Kidney tubule cell (primary cell): ENCODE measurements at places on chromosomes 6 and 20.

- DNase-seq, result no peak
Measured at GRCh38 chr6:84508981-84509380, 255.4 kb downstream of the TBX18 start.

GRCh38 chr20:825710-826421, 7.6 kb upstream of the FAM110A start:
- DNase-seq, result no peak

GRCh38 chr20:59165891-59166709, 2.5 kb downstream of the ZNF831 start:
- no peak for DNase-seq

DNA sequence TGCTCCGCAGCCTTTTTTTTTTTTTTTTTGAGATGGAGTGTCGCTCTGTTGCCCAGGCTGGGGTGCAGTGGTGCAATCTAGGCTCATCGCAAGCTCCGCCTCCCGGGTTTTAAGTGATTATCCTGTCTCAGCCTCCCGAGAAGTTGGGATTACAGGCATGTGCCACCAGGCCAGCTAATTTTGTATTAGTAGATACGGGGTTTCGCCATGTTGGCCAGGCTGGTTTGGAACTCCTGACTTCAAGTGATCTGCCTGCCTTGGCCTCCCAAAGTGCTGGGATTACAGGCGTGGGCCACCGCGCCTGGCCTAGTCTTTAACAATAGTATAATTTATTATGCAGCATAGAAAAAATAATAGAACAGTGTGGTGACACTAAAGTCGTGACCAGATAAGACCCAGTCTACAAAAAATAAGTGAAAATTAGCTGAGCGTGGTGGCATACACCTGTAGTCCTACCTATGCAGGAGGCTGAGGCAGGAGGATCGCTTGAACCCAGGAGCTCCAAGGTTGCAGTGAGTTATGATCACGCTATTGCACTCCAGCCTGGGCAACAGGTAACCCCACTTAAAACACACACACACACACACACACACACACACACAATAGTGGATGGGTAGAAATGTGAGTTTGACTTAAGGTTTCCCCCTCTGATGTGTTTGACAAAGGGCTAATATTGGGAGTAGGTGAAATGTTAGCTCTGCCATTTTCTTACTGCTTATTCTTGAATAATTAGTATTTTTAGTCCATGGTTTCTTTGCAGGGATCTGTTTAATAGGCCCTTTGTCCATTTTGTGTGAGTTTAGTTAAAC, 6.5 kb downstream of the PIM1 start:
- no peak for DNase-seq

- no peak for DNase-seq
Measured at GRCh38 chr6:45577836-45578504, 200.2 kb upstream of the SUPT3H start.

- DNase-seq, result no peak
Measured at GRCh38 chr6:144471986-144472385, 186.9 kb downstream of the UTRN start.

GRCh38 chr6:147298461-147298860, 94.2 kb downstream of the STXBP5 start:
- DNase-seq, result peak; percentile 76

DNA sequence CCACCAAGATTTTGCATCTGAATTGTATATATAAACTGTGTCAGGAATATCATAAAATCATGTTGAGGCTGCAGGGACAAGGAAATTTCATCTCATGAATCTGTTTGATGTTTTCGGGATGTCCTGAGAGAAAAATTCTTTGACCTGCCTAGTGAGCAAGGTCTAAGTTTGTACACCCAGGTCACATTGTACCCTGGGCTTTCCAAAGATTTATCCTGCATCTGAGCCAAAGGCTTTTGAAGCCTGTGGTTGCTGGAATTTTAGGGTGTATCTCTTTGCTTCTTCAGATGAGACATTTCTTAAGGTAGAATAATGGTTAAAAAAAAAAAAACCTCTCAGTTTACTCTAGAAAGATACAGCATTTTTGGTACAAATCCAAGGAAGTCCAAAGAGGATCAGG, 63.3 kb downstream of the FOXO3 start:
- no peak for DNase-seq

DNA sequence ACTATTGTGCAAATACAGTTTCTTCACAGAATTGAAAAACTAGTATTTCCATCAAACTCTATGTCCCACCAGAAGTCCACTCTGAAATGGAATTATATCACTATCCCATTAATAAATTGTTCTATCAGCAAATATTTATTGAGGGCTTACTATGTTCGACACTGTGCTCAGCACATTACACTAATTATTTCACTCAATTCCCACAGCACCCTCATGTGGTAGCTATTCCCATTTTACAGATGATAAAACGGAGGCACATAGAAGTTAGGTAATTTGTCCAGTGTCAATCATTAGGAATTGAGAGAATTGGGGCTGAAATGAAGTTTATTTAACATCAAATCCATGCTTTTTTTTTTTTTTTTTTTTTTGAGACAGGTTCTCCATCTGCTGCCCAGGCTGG, 52.5 kb downstream of the MKKS start:
- DNase-seq, result peak; percentile 11

GRCh38 chr6:72650081-72650745, 28.3 kb downstream of the KCNQ5 start:
- DNase-seq, result peak; percentile 9

GRCh38 chr6:11143394-11144371, 32.2 kb upstream of the ERVFRD-1 start:
- DNase-seq, result peak; percentile 37

DNA sequence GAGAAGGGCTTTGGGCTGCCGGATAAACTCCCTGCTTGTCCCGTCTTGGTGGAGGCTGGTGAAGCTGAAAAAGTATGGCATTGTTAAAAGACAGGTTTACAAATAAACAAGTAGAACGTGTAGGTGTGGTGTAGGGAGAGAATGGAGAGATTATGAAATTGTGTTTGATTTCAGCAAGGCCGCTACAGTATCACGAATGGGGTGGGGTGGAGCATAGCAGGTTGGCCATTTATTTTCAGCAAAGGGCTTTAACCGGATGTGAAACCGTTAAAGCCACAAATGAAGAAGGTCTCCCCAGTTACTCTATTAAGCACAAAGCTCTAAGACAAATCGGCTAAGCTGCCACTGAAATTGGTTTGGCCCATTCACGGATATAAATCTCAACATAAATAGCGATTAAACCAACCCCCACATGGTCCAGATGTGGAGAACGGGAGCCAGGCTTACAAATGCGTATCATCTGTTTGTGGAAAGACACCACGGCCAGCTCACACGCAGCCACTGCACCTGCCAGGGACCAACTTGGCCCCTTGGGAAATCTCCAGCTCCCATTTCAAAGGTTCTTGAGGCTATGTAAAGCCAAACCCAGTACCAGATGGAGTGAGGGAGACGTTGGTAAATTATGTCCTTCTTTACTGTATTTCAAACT, 94.0 kb downstream of the ZMYND8 start:
- DNase-seq, result no peak

DNA sequence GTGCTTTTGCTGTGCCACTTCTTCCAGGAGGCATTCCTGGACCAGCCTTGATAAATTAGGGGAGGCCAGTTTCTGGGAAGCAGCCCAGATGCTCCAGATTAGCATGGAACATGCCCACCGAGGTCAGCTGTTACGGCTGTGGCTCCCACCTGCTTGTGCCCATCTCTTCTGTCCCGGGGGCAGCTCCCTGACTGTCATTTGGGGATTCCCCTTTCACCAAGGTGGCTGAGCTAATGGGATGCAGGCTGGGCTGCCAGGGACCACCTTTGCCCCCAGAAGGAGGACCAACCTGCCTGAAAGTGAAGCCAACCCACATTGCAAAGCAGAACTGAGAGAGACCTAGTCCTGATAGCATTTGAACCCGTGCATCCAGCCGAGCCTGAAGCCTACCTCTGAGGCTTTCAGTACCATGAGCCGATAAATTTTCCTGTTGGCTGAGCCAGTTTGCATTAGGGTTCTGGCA, 85.3 kb downstream of the PTPN1 start:
- no peak for DNase-seq

DNA sequence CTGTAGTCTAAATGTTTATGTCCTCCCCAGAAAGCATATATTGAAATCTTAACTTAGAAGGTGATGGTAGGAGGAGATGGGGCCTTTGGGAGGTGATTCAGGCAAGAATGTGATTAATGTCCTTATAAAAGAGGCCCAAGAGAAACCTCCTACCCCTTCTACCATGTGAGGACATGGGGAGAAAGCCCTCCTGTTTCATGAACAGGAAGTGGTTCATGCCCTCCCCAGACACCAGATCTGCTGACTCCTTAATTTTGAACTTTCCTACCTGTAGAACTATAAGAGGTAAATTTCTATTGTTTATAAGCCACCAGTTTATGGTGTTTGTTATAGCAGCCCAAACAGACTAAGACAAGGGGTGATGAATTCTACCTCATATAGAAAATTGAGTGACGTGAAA, 8.7 kb upstream of the ECT2L start:
- DNase-seq, result no peak

- DNase-seq, result peak; percentile 62
Measured at GRCh38 chr6:155247618-155248007, 16.2 kb upstream of the CLDN20 start.

GRCh38 chr6:141488488-141488887, 644.2 kb upstream of the GJE1 start:
- peak; percentile 46 for DNase-seq

DNA sequence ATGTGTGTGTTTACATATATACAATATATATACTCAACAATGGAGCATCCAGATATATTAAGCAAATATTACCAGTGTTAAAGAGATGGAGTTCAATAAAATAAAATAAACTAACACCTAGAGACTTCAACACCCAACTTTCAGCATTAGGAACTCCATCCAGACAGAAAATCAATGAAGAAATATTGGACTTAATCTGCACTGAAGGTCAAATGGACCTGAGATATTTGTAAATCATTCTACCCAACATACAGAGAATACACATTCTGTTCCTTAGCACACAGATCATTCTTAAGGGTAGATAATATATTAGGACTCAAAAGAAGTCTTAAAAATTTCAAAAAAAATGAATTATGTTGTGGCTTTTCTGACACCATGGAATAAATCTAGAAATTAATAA, 832.3 kb upstream of the ADGRB3 start:
- no peak for DNase-seq

- peak; percentile 26 for DNase-seq
Measured at GRCh38 chr6:15327271-15327670, 81.4 kb downstream of the JARID2 start.

DNA sequence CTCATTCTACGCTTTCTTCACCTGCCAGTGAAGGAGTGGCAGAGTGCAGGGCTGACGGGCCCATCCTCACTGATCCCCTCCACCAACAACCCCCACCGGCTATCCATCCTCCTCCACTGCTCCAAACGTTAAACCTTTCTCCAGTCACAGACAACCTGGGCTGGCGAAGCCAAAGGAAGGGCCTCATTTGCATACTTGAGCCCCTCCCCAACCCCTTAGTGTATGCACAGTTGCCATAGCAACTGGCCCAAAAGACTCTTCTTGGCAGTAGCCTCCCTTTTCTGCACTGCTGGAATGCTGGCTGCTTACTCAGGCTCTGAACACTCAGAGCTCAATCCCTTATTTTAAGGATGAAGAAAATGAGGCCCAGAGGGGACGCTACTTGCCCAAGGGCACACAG, 130.3 kb downstream of the GRM4 start:
- DNase-seq, result no peak

GRCh38 chr6:47042275-47042791, at the start of gene ADGRF1:
Gene ADGRF1 (minus strand): TSS chr6:47042332. CDS start chr6:47029061, 13,271 bp downstream.
- DNase-seq, result peak; percentile 93

GRCh38 chr6:11069760-11070159, 23.9 kb upstream of the SMIM13 start:
- peak; percentile 26 for DNase-seq

DNA sequence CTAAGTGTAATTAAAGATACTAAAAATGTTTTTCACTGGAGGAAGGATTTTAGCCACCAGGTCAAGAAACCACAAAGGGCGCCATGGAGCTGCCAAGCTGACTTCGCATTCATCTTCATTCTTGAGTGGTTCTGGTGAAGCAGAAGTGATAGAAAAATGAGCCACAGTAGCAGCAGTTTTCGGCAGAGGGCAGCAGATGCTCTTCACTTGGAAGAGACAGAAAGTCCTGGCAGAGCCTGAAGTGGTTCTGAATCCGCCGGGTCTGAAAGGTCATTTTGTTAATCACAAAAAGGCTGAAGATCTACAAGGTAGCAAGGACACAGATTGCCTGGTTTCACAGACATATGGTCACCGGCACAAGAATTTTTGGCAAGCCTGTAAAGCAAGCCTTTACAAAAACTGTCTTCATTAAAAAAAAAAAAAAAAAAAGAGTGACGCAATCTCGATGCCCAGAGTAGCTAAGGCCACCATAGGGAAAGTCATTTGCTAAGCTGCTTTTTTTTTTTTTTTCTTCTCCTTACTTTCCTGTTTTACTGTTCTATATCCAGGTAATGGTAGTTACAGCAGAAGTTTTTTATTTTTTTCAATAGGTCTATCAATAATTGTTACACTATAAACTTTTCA, 345.1 kb upstream of the AGPAT4 start:
- peak; percentile 79 for DNase-seq

DNA sequence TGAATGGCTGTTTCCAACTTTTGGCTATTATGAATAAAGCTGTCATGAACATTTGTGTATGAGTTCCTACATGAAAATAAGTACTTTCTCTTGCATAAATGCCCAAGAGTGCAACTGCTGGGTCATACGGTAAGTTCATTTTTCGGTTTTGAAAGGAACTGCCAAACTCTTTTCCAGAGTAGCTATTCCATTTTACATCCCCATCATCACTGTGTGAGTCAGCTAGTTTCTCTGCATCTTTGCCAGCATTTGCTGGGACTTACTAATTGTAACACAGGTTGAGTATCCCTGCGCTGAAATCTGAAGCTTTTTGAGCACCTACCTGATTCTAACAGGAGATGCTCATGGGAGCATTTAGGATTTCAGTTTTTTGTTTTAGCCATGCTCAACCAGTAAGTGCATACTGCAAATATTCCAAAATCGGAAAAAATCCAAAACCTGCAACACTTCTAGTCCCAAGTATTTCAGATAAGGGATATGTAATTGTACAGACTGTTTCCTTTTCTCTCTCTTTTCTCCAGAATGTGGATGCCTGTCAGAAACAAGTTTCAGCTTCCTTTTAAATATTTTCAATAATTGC, 118.4 kb downstream of the DTNBP1 start:
- no peak for DNase-seq

GRCh38 chr6:98324446-98324845, 509.9 kb upstream of the POU3F2 start:
- no peak for DNase-seq
